ENCODE measurements at places on chromosomes 12 and 14.
A peak's percentile ranks its signal among the peaks of the same experiment; 100 is the strongest.

- DNase-seq: no peak
These were observed 143.5 kb downstream of the ST8SIA1 start for GRCh38 chr12:22190969-22191368.

- DNase-seq: no peak
These were observed 202.7 kb downstream of the ZFP36L1 start for GRCh38 chr14:68590201-68590522.

DNA sequence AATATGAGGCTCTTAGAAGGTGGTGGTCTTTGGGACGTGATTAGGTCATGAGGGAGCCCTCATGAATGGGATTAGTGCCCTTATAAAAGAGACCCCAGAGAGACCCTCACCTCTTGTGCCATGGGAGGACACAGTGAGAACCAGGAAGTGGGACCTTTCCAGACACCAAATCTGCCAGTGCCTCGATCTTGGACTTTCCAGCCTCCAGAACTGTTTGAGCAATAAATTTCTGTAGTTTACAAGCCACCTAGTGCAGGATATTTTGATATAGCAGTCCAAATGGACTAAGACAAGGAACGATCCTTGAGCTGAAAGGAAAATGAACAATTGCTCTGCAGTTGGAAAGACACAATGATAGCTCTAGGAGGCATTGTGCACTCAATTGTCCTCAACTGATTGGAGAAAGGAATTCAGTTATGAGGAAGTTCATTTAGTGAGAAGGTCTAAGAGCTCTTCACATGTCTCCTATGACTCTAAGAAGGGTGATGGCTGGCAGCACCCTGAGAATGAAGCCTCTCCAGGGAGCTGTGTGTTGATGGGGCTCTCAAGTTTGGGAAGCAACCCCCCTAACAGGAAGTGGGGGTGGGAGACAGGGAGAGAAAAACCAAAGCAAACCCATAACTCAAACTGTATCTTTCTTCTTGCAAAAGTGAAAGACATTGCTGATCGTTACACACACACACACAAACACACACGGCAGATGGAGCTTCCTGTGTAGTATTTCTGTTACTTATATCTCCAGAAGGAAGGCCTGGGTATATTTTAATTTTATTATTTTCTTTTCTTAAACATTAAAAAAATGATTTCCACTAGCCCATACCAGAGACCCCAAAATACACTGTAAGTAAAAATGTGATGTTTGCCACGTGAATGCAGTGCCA is 21.0 kb downstream of the CHST11 start:
- DNase-seq: no peak

GRCh38 chr12:24839268-24839791 is 109.6 kb downstream of the BCAT1 start:
- peak; percentile 44 for DNase-seq

GRCh38 chr14:87873741-87874140 is 119.2 kb downstream of the GALC start:
- DNase-seq: no peak

- peak; percentile 67 for DNase-seq
These were observed 113.7 kb downstream of the NCOR2 start for GRCh38 chr12:124453419-124454351.

- no peak for DNase-seq
These were observed 3.5 kb downstream of the IFI27 start for GRCh38 chr14:94113908-94114588.

DNA sequence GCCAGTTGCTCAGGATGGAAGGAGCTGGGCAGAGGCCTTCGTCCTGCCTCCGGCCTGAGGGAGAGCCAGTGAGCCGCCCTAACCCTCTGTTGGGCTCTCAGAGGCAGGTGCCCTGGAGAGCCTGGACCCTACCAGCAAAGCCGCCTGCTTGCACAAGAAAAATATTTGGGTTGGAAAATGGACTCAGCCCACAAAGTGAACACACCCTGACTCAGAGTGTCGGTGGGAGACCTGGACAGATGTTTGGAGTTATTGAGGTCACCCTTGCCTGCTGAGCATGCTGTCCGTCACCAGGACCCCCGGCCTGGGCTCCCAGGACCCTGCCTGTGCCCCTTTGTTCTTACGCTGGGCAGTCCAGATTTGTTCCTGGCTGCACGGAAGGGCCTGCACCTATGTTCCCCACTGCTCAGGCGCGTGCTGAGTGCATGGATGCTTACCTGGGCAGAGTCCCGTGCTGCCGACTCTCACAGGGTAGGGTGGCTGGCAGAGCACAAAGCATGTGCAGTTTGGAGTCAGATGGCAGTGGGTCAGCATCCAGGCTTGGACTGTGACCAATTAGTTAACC is 22.4 kb downstream of the FAM181A start:
- DNase-seq: no peak

DNA sequence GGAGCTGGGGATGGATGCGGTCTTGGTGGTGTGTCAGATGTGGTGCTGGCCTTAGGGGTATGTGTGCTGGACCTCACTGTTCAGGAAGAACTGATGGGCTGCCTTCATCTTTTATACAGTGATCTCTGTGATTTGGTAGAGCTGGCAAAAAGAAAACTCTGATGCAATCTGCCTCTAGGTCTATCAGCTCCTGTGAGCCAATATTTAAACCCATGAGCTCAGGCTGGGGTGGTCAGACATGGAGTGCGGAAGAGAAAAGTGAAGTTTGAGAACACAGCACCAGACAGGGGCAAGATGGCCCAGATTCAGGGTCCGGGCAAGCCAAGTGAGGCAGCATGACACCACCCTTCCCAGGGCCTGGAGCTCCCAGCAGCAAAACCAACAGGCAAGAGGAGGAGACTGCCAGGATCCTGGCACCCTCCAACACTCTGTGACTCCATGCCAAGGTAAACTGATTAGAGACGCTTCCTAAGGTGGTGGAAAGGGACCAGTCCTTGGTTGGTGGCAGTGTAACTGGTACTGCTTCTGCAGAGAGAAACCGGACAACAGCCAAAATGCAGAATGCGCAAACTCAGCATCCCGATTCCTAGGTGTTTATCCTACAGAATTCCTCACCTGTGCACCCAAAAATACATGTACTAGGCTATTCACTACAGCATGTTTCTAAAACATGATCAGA is 82.3 kb downstream of the CHGA start:
- DNase-seq: no peak

GRCh38 chr12:74066476-74066875 is 471.2 kb upstream of the ATXN7L3B start:
- DNase-seq: no peak

- no peak for DNase-seq
These were observed 319.9 kb downstream of the AEBP2 start for GRCh38 chr12:19759227-19759626.

- no peak for DNase-seq
These were observed 23.2 kb downstream of the CCND2 start for GRCh38 chr12:4296751-4297150.

GRCh38 chr12:130434560-130434959 is 96.9 kb downstream of the PIWIL1 start:
- DNase-seq: no peak

DNA sequence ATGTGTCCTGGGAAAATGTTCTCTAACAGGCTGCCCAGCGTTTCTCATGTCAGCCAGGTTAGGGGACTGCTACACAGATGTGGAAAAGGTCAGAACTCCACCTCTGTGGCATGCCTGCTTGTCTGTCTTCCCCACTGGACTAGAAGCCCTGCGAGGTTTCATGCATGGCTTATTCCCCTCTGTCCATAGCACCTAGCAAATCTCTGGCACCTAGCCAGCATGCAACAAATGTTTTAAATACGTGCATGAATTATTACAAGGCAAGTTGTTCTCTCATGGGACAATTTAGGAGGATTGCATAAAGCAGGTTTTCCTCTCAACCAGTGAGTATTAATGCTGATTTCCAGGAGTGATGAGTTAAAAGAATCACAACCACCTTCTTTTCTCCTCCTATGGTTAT is 21.4 kb upstream of the KCNK13 start:
- no peak for DNase-seq

GRCh38 chr12:4392223-4392742 is 12.8 kb upstream of the FGF23 start:
- no peak for DNase-seq

GRCh38 chr14:26859483-26859882 is 261.6 kb upstream of the NOVA1 start:
- no peak for DNase-seq

GRCh38 chr12:116138364-116138763 is 139.1 kb downstream of the MED13L start:
- DNase-seq: no peak

GRCh38 chr12:67674417-67674816 is 25.9 kb downstream of the DYRK2 start:
- DNase-seq: no peak

DNA sequence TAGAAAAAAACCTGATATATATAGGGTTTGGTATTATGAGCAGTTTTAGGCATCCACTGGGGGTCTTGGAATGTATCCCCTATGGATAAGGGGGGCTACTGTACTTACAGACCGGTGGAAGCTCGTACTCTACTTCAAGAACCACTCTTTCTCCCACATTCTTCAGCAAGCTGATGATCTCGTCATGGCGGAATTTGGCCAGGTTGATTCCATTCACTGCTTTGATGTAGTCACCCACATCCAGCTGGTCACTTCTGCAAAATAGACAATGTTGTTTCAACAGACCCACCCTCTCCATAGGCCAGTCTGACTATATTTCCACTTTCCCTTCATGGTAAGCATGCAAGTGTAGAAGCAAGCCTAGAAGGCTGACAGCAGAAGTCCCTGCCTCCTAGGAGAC is 139.9 kb downstream of the GRIP1 start:
- no peak for DNase-seq

DNA sequence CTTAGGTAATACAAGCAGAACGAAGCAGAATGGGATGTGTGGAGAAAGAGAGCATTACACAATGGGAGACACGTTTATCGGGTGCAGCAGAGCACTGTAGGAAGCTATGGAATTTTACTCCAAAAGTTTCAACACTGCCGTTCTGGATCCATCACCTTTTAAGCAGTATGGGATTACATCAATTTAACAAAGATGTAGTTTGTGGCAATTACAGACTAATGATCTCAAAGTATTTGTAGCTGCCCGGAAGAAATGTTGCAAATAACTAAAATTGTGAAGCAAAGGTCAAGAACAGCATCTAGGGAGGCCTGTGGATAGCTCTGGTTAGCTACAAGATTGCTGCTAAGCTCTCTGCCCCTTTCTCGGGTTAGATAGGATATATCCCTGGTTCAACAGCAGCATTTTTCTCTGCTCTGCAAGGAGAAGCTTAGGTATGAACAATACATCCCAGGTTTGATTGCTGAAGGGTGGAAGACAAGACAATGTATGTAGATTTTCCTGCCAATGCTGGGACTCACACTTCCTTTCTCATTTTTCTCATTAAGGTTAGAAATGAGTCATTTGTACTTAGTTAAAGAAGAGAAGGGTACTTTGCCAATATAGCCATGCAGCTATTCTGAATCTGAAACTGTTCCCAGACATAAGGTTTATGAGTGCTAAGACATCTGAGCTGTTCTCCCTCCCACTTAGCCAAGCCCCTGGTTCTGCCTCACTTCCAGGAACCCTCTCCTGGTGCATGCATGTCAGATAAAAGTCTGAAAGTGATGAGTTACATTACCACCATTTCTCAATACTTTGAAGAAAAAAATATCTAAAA is 75.0 kb upstream of the HIF1A start:
- peak; percentile 51 for DNase-seq

- DNase-seq: no peak
These were observed 24.2 kb downstream of the PARPBP start for GRCh38 chr12:102144221-102144620.

GRCh38 chr12:116879509-116880212 is 1.6 kb downstream of the HRK start:
- DNase-seq: no peak

GRCh38 chr12:120223458-120224303 is 22.8 kb upstream of the RPLP0 start:
- no peak for DNase-seq

DNA sequence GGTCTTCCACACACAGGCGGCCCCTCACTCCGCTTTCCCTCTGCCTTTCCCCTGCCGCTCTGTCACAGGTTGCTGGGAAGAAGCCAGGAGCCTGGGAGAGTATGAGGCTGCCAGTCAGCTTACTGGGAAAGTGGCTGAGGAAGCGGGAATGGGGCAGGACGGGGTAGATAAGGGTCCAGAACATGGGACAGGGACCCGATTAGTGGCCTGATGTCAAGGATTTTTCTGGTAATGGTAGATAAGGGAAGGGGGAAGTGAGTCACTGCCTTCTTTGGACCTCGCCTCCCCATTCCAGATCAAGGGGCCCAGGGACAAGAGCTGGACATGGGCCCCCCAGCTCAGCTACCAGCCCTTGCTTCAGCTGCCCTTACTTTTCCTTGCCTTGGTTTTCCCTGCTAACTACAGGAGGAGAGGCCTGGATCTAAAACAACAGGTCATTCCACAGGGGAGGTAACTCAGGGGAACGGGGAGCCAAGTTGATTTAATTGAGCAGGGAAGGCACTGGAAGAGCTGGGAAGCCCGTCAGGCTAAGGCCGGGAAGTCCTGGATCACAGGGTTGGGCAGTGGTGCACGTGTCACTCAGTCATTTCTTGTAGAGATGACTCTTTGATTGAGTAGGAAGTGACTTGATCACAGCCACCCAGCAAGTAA is 3.5 kb upstream of the LPAR5 start:
- DNase-seq: no peak

DNA sequence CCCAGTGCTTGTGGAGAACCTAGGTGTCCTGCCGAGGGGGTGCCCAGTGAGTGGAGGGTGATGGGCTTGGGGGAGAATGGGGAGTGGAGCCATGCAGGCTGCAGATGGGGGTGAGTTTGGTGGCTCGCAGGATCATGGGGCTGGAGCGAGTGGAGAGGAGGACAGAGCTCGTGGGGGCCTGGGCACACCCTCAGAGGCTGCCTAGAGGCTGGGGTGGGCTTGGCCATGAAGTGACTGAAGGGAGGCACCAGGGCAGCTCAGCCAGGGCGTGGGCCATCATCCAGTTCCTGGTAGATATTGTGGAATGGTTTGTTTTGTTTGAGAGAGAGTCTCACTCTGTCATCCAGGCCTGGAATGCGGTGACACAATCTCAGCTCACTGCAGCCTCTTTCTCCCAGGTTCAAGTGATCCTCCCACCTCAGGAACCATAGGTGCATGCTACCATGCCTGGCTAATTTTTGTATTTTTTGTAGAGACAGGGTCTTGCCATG is 43.4 kb upstream of the AMN start:
- DNase-seq: no peak

DNA sequence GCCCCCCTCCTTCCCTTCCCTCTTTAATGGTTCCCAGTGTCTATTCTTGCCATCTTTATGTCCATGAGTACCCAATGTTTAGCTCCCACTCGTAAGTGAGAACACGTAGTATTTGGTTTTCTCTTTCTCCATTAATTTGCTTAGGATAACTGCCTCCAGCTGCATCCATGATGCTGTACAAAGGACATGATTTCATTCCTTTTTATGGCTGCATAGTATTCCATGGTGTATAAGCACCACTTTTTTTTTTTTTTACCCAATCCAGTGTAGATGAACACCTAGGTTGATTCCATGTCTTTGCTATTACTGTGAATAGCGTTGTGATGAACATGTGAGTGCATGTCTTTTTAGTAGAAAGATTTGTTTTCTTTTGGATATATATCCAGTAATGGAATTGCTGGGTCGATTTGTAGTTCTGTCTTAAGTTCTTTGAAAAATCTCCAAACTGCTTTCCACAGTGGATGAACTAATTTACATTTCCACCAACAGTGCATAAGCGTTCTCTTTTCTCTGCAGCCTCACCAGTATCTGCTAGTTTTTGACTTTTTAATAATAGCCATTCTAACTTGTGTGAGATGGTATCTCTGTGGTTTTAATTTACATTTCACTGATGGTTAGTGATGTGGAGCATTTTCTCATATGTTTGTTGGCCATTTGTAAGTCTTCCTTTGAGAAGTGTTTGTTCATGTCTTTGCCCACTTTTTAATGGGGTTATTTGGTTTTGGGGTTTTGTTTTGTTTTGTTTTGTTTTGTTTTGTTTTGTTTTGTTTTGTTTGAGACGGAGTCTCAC is 26.0 kb downstream of the RPS29 start:
- no peak for DNase-seq

GRCh38 chr12:4265280-4265679 is 8.3 kb upstream of the CCND2 start:
- DNase-seq: no peak
